NCI-H187 treated with DMSO at 0.1 percent for 48 hours (cell line): ENCODE measurements at places on chromosomes 5 and 9.

- no peak for DNase-seq
Measured at GRCh38 chr9:95801797-95802196, 73.7 kb upstream of the ERCC6L2 start.

- DNase-seq, result no peak
Measured at GRCh38 chr5:88659529-88660263, 223.3 kb downstream of the MEF2C start.

DNA sequence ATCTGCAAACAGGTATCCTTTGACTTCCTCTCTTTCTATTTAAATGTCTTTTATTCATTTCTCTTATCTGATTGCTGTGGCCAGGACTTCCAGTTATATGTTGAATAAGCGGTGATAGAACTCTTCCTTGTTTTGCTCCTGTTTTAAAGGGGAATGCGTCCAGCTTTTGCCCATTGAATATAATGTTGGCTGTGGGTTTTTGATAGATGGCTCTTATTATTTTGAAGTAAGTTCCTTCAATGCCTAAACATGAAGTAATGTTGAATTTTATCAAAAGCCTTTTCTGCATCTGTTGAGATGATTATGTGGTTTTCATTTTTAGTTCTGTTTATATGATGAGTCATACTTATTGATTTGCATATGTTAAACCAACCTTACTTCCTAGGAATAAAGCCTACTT lies 300.5 kb upstream of the CTNND2 start:
- no peak for DNase-seq

- DNase-seq, result no peak
Measured at GRCh38 chr9:88572684-88573083, 37.7 kb downstream of the NXNL2 start.

- DNase-seq, result no peak
Measured at GRCh38 chr9:110601098-110601497, 21.6 kb upstream of the SVEP1 start.

DNA sequence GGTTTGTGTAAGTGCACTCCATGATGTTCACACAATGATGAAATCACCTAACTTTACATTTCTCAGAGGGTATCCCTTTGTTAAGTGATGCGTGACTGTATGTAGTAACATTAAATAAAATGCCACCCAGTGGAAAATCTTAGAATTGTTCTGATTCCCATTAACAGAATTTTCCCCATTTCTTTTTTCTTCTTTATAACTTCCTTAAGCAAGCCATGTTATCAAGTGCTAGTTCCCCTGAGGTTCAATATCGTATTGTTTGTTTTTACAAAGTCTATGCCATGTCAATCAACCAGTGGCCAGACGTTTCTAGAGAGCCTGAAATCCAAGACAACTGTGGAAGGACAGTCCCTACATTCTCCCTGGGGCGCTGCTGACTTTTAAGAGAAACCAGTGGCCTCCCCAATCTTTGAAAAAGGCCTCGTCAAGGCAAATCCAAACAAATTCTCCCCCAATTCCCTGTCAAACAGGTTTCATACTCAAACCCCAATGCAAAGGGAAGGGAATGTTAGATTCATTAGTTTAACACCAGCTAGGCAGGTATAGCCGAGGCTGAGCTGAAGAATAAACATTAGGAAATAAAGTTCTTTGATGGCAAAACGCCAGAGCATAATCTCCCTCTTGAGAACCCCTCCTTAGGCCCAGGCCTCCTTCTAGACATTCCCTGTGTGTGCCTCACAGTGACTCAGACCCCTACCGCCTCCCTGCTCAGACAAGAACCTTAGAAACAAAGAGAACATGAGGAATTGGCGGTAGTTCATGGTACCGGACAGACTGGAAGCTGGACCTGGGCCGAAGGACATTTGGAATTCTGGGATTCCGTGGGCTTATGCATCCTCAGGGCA lies 198.7 kb downstream of the GNA14 start:
- no peak for DNase-seq
